ENCODE measurements at places on chromosomes 3 and 15.

DNA sequence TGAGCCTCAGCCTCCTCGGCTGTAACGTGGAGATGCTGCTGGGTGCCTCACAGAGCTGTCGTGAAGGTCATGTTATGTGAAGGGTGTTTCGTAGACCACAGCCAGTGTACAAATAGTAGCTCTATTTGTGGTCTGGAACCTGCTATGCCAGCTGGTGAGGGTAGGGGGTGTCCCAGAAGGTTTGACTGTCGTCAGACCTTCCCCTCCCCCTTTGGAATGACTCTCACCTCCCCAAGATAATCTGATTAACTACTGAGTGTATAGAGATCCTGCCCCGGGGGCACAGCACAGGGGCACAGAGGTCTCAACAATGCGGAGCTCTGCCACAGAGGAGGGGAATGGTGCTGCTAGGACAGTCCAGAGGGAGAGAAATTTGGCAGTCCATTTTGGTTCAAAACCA lies 20.5 kb downstream of the FGD5 start:
- no peak overlapping the region for H3K27ac ChIP-seq
- H3K27me3 ChIP-seq: peaks cover 33% of the 10 kb centered on the region
- H3K4me1 ChIP-seq: no peaks in the 10 kb centered on the region

- no peak for DNase-seq
- H3K27me3 ChIP-seq: no peaks in the 10 kb centered on the region
- peaks cover 14% of the 10 kb centered on the region for H3K4me1 ChIP-seq
- H3K27ac ChIP-seq: no peak overlapping the region
These were observed 14.8 kb downstream of the FYCO1 start for GRCh38 chr3:45980819-45981218.

GRCh38 chr3:18250991-18251390 lies 174.1 kb downstream of the SATB1 start:
- H3K4me1 ChIP-seq: no peaks in the 10 kb centered on the region
- H3K36me3 ChIP-seq: no peaks in the 10 kb centered on the region
- H3K27me3 ChIP-seq: no peaks in the 10 kb centered on the region
- no peak for DNase-seq
- no peak overlapping the region for H3K4me3 ChIP-seq

DNA sequence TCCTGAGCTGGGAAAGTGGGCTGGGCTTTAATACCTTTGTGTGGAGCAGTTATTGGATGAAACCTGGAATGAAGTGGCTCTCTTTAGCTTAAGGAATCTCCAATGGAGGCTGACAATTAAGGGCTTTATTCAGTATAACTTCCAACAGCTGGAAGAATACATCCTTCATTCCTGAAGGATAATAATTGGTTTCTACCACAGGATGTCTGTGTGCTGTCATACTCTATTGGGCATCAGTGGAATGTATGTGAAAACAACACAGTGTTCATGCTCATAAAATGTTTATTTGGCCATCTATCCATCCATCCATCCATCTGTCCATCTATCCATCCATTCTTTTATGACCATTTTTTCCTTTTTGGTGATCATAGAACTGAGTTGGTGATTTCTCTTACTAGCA lies 220.7 kb upstream of the GAP43 start:
- peaks cover 38% of the 10 kb centered on the region for H3K4me1 ChIP-seq
- H3K27ac ChIP-seq: peak overlapping the region; percentile 100
- no peaks in the 10 kb centered on the region for H3K27me3 ChIP-seq
- no peaks in the 10 kb centered on the region for H3K36me3 ChIP-seq

GRCh38 chr3:57999417-58000115 lies 8.7 kb upstream of the FLNB start:
- no peak overlapping the region for H3K4me3 ChIP-seq
- H3K4me1 ChIP-seq: peaks cover 17% of the 10 kb centered on the region
- DNase-seq: peak; percentile 64
- H3K36me3 ChIP-seq: no peaks in the 10 kb centered on the region

DNA sequence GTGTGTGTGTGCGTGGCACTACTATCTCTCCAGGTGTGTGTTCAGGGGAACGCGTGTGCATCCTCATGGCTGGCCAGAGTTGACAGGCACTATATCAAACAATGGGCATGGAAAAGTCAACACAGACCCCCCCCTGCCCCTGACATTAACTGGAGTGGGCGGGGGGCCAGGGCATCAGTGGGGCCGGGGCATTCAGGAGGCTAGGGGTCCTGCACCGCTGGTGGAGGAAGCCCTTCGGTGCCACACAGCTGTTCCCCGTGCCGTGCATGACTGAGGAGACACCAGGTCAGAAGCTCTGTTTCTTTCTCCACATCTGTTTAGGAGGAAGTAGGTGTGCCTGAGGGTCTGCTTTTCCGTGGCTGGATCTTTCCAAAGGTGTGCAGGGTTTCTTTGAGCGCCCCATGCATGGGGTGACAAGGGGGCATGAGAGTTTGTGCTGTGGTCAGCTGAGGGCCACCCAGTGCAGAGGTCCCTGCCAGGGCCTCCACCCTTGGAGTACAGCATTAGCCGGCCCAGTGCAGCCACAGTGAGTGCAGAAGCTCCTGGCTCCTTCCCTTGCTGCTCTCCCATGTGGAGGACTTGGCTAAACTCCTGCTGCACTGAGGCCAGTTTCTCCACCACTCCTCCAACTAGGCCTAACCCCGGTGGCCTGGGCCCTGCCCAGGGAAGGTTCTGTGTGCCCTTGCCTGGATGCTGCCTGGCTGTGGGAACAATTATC lies 7.5 kb downstream of the C3orf22 start:
- H3K27me3 ChIP-seq: peaks cover 36% of the 10 kb centered on the region
- DNase-seq: no peak
- no peak overlapping the region for H3K27ac ChIP-seq
- H3K4me1 ChIP-seq: no peaks in the 10 kb centered on the region

GRCh38 chr3:84724877-84725276 lies 233.9 kb upstream of the CADM2 start:
- no peaks in the 10 kb centered on the region for H3K4me1 ChIP-seq
- no peaks in the 10 kb centered on the region for H3K27me3 ChIP-seq
- H3K27ac ChIP-seq: peak overlapping the region; percentile 31
- no peak overlapping the region for H3K4me3 ChIP-seq
- peak; percentile 86 for DNase-seq

DNA sequence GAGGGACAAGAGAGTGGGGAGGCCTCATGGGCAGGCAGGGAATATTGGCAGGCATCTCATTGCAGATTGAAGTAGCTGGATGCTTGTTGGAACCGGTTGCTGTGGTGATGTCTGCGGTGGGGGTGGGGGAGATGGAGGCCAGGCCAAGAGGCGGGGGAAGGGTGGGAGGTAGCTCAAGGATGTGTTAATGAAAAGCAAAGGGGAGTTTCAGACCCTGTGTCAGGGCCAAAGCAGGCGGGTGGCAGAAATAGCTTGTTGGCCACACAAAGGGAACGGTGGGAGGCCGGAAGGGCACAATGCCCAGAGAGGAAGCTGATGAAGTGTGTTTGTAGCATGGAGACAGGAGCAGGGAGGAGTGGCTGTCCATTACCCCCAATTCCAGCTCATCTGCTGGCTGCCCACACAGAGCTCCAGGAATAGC lies 28.0 kb downstream of the CCDC33 start:
- no peak overlapping the region for H3K27ac ChIP-seq
- H3K36me3 ChIP-seq: no peaks in the 10 kb centered on the region
- H3K4me1 ChIP-seq: peaks cover 1% of the 10 kb centered on the region
- H3K27me3 ChIP-seq: peaks cover 36% of the 10 kb centered on the region
- H3K4me3 ChIP-seq: no peak overlapping the region

DNA sequence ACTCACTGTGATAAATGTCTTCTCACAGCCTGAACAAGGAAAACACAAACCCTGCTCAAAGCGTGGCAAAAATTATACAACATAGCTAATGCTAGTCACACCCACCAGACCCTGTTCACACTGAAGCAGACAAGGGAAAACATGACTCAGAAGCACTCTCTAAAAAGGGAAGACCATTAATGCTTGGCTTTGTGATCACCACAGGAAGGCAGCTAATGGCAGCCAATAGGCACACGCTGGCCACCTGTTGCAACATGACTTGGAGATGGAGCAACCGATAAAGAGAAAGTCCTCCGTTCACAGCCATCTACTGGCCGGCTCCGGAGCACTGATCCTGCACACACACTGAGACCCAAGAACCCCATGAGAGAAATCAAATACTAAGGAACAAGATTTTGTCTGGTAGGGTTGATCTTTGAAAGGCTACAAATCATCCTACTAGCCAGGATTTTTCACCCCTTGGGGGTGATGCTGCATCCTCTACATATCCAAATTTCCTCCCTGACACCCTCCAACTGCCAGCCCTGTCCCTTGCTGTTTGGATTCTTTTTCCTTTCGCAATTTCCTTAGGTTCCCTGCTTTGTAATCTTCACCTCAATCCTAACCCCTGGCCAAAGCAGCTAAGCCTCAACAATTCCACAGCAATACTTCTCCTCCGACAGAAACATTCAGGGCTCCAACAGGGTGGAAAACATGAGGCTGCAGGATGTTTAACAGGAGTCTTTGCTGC lies 3.2 kb downstream of the ZXDC start:
- H3K4me3 ChIP-seq: no peak overlapping the region
- peaks cover 35% of the 10 kb centered on the region for H3K4me1 ChIP-seq
- no peaks in the 10 kb centered on the region for H3K27me3 ChIP-seq
- peaks cover 27% of the 10 kb centered on the region for H3K36me3 ChIP-seq
- H3K27ac ChIP-seq: no peak overlapping the region

GRCh38 chr3:143302638-143303171 lies 183.1 kb downstream of the CHST2 start:
- H3K27ac ChIP-seq: no peak overlapping the region
- peaks cover 8% of the 10 kb centered on the region for H3K4me1 ChIP-seq
- H3K4me3 ChIP-seq: no peak overlapping the region
- H3K36me3 ChIP-seq: no peaks in the 10 kb centered on the region
- H3K27me3 ChIP-seq: no peaks in the 10 kb centered on the region

GRCh38 chr3:135556174-135556573 lies 409.4 kb upstream of the PPP2R3A start:
- DNase-seq: no peak
- no peak overlapping the region for H3K27ac ChIP-seq
- no peaks in the 10 kb centered on the region for H3K27me3 ChIP-seq
- H3K36me3 ChIP-seq: no peaks in the 10 kb centered on the region
- H3K4me1 ChIP-seq: no peaks in the 10 kb centered on the region

DNA sequence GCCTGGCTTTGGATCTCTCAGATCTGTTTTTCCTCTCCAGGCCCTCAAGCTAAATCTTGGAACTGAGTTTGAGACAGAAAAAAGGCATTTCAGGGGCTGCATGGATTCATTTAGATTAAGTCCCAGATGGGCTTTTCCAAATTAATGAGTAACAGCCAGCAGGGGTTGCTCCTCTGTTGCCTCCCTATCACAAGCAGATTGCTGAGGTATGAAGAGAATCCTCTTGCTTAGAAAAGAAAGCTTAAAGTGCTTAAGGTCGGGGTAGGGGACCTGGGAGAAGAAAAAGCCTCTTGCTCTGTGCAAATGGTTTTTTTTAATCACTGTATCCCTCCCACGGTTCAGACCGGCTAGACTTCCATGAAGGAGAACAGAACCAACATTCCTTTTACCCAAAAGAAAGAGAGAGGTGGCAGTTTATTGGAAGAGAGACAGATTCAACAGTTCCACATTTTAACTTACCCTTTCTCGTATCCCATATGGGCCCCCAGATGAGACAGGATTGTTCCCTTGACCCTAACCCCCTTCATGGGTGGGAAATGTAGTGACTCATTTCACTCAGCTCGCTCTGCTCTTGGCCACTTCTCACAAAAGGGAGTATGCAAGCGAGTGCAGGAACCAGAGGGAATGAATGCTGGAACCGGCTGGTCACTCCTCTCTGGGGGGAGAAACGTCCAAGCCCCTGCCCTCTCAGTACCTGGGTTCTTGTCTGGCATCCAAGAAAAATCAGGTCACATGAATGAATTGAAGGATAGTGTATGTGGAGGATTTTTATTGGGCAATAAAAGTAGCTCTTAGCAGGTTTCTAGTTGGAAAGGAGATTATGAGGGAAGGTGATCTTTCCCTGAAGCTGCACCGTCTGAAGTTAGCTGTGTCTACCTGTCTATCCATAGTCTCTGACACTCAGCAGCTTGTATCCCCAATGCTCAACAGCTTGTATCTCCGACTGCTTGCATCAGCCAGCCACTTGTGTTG lies 745.2 kb downstream of the SI start:
- H3K27ac ChIP-seq: no peak overlapping the region

DNA sequence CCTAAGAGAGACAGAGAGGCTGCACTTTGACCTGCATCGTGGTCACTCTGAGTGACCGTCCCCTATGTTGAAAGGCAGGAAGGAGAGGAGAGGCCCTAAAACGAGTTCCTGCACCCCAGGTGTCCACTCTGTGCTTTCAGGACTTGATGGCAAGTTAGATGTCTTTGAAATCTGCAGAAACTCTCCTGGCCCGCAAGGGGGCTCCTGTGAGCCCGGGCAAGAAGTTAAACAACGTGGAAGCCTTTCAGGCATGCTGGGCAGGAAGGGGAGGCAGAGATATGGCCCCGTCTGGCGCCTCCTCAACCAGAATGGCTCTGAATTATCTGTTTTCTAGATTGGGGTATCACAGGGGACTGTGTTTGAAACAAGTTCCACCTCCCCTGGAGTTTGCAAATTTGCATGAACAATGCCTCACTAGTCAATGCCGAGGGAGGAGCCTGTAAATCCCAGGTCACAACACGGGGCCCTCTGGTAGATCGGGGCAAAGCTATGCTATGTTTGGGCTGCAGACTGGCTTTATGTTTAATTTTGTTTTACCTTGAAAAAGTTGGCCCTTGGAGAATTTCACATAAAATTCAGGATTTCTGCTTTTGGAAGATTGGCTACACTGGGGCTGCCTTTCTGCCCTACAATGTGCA lies 9.8 kb downstream of the CTXND1 start:
- H3K4me1 ChIP-seq: no peaks in the 10 kb centered on the region
- no peaks in the 10 kb centered on the region for H3K27me3 ChIP-seq
- no peak overlapping the region for H3K4me3 ChIP-seq
- DNase-seq: no peak
- H3K27ac ChIP-seq: no peak overlapping the region

- H3K27me3 ChIP-seq: no peaks in the 10 kb centered on the region
- DNase-seq: peak; percentile 60
- H3K27ac ChIP-seq: no peak overlapping the region
These were observed 108.9 kb upstream of the ETV5 start for GRCh38 chr3:186217820-186218164.

DNA sequence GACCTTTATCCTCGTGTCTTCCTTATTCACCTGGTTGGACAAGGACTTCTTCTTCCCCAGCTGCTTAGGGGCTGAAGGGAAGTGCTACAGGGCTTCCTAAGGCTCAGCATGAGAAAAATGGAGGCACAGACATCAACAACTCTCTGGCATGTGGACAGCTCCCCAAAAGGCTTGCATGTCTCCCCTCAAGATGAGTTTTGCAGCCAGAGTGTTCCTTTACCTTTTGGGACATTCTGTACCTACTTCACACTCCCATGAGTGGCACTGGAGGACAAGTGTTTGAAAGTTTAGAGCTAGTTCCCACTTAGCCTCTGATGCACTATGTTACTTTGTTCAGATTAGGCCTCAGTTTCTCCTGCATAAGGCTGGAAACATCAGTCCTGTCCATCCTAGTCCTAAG lies 77.1 kb upstream of the HACD2 start:
- no peak overlapping the region for H3K4me3 ChIP-seq
- no peak overlapping the region for H3K27ac ChIP-seq
- peaks cover 35% of the 10 kb centered on the region for H3K4me1 ChIP-seq
- H3K36me3 ChIP-seq: peaks cover 32% of the 10 kb centered on the region
- no peak for DNase-seq

GRCh38 chr3:155184011-155184410 lies 103.9 kb downstream of the MME start:
- no peak overlapping the region for H3K4me3 ChIP-seq
- DNase-seq: no peak
- no peaks in the 10 kb centered on the region for H3K4me1 ChIP-seq

Measured in astrocyte (in vitro differentiated cells and primary cell).